Islet precursor cell (in vitro differentiated cells): ENCODE measurements at places on chromosomes 2 and 18.
A peak's percentile ranks its signal among the peaks of the same experiment; 100 is the strongest.

DNA sequence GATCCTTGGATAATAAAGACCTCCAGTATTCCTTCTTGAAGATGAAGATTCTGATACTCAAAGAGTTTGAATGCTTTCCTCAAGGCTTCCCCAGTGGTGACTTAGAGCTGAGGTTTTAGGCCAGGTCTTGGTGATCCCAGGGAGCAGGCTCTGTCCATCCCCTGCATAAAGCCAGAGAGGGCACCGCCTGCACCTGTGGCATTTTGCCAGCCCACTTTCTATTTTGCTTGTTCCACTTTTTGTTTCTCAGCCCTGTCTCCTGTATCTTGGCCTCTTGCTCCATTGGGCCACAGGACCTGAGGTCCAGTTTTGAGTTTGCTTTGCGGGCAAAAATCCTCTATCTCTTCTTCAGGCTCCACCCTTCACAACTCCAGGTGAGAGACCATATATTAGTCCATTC, 6.7 kb upstream of the SCYGR1 start:
- DNase-seq, result no peak

GRCh38 chr2:41061356-41061755, 609.5 kb upstream of the SLC8A1 start:
- DNase-seq, result no peak

- no peak for DNase-seq
These were observed 91.5 kb downstream of the ARHGEF33 start for GRCh38 chr2:38981003-38981669.

- no peak for DNase-seq
These were observed 69.8 kb upstream of the CDKL4 start for GRCh38 chr2:39313575-39313974.

GRCh38 chr18:7370375-7370774, 139.5 kb downstream of the LRRC30 start:
- DNase-seq, result no peak

- DNase-seq, result no peak
These were observed 2.5 kb downstream of the SP100 start for GRCh38 chr2:230418341-230419016.

- no peak for DNase-seq
These were observed 69.9 kb downstream of the KCNH7 start for GRCh38 chr2:162768656-162769055.

DNA sequence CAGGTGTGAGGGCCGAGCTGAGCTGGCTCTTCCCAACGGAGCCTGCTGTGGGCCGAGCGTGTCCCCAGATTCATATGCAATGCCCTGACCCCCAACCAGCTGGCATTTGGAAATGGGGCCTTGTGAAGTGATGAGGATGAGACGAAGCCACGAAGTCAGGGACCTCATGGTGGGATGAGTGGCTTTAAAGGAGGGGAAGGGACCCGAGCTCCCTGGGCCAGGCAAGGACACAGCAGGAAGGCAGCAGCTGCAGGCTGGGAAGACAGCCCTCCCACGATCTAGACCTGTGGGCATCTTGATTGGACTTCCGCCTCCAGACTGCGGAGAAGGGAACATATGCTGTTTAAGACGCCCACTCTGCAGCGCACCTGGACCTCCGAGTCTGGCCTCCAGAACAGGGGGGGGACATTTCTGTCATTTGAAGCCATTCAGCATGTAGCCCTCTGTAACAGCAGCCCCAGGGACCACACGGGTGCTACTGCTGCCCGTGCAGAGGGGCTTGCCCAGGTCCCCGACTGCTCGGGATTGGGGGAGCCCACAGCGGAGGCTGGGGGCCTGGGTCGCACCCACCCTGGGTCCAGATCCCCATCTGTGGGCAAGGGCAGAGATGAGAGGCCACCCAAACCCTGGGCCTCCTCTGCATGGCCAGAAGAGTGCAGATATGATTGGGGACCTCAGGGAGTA, 27.2 kb downstream of the KIF1A start:
- no peak for DNase-seq

DNA sequence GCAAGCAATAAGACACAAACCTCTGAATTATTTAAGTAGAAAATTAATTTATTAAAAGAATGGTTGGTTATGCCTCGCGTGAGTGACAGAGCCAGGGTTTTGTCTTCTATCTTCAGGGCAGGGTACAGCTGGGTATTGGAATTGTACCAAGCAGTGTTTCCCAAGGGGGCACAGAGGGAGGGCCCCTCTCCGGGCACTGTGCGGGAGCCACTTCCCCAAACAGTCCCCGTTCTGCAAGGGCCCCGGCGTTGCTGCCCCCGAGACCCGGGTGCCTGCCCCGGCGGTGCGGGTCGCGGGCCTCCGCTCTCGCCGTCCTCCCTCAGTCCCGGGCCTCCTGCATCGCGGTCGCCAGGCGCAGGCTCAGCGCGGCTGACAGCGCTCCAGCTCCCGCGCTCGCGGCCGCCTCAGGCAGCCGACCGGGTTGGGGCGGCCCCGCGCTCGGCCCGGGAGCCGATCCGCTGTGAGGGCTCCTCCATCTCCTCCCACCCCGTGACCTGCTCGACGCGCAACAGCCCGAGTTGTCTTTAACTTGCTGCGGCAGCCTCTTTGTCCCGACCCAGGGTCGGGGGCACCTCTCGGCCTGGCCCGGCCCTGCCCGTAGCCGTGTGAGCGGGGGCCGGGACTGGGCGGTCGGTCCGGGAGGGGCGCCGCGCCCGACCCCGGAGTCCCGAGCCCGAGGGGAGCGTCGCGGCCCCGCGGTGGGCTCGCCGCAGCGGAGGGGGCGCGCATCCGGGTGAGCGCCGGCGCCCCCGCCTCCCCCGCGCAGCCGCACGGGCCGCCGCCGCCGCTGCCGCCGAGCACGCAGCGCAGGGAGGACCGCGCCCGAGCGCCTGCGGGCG, 620 bp upstream of the GALNT1 start:
- peak; percentile 80 for DNase-seq

DNA sequence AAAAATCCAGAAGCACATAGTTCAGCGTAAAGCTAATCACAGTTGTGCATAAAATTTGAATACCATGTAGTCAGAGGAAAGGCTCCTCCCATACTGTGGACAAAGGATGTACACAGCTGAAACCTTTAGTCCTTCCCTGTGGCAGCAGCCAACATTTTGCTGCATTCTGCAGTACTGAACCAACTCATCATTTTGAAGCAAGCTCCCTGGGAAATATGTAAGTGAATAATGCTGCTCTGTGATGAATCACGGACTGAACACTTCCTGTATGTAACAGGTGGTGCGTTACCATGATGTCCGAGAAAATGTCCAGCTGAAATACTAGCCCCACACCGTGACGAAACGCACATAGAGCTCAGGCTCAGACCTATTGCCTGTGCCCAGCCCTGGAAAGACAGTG, 421.1 kb upstream of the RAB12 start:
- no peak for DNase-seq

GRCh38 chr2:26770986-26771586, 7.0 kb downstream of the SLC35F6 start:
- DNase-seq, result no peak
